Cortex of kidney (tissue), 1 donor: ENCODE measurements at places on chromosomes 2 and 18.

GRCh38 chr2:171874963-171875362, 19.1 kb downstream of the SLC25A12 start:
- DNase-seq: no peak

- no peak for DNase-seq
Observed at GRCh38 chr2:45042401-45042800, 33.1 kb upstream of the SIX2 start.

DNA sequence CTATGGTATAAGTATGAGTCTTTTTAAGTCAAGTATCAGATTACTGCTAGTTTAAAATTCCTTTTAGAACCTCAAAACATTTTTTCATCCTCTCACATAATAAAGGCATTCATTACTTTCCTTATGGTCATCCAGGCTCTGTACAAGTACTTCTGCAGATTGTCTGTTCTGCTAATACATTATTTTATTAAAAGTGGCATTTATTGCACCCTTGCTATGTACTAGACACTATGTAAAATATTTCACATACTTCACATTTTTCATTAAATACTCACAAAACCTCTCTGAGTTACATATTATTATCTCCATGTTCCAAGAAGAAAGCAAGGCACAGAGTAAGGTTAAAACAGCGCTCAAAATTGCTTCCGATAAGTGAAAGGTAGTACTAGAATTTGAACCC, 84.1 kb downstream of the RAPH1 start:
- no peak for DNase-seq

- DNase-seq: no peak
Observed at GRCh38 chr2:151553-152334, 105.4 kb upstream of the FAM110C start.

- DNase-seq: no peak
Observed at GRCh38 chr2:178521304-178522150, 41.3 kb downstream of the PLEKHA3 start.

GRCh38 chr18:47343291-47343690, 91.8 kb upstream of the SKOR2 start:
- DNase-seq: no peak

GRCh38 chr2:30763151-30763660, 44.0 kb downstream of the CAPN13 start:
- no peak for DNase-seq

GRCh38 chr18:57581301-57581934, 5.1 kb downstream of the FECH start:
- DNase-seq: no peak

DNA sequence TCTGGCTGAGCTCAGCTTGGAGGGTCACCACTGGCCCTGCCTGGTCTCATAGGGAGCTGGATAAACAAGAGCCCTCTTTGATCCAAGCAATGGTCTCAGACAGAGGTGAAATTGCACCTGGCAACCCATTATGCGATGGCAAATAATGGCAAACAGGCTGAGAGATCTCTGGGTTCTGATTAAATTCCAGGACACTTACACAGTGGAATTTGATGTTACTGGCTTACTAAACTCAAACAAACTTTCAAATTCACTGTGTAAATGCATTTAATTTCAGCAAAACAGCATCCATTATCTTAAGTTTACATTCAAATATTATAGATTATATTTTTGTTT, 19.5 kb upstream of the STAT4 start:
- no peak for DNase-seq

GRCh38 chr2:140929849-140930248, 1201.0 kb downstream of the LRP1B start:
- no peak for DNase-seq

- DNase-seq: no peak
Observed at GRCh38 chr2:162821176-162821575, 17.4 kb downstream of the KCNH7 start.

- DNase-seq: no peak
Observed at GRCh38 chr2:98548920-98549818, 59.1 kb downstream of the COA5 start.

DNA sequence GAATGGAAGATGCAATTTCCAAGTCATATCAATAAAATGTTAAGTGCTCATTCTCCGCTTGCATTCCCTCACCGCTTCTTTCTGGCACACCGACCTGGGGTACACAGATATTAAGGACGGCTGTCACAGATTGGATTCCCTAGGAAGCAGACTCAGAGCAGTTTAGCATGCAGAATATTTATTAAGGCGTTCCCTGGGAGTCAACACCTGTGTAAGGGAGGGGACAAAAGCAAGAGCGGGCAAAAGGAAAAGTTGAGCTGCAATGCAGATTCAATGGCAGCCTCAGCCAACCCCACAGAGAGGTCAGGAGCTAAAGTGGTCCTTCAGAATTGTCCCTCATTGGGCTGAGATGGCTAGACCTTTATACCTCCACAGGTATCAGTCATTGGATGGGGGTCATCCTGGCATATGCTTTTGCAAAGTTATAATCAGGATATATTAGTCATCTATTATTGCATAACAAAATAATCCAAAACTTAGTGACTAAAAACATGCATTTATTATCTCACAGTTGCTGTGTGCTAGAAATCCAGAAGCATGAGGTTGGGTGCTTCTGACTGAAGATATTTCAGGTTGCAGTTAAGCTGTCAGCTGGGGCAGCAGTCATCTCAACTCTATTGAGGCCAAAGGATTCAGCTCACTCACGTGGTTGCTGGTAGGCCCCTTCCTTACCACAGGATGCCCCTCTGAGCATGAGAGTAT, 27.0 kb upstream of the INO80D start:
- DNase-seq: no peak

GRCh38 chr2:105789745-105790460, 45.2 kb downstream of the NCK2 start:
- DNase-seq: no peak

DNA sequence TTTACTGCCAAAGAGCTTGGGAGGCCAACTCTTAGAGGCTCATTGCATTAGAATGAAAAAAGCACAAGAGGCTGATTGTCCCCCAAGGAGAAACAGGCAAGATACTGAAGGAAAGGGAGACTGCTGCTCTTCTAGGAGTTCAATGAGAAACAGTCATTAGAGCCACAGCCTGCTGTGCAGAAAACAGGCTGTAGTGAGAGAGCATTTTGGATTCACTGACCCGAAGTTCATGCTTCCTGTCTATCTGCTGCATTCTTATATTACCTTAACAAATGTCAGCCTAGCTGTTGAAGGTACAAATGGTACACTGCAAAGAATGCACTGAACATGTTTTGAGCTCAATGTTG, 423.3 kb downstream of the SETBP1 start:
- no peak for DNase-seq

DNA sequence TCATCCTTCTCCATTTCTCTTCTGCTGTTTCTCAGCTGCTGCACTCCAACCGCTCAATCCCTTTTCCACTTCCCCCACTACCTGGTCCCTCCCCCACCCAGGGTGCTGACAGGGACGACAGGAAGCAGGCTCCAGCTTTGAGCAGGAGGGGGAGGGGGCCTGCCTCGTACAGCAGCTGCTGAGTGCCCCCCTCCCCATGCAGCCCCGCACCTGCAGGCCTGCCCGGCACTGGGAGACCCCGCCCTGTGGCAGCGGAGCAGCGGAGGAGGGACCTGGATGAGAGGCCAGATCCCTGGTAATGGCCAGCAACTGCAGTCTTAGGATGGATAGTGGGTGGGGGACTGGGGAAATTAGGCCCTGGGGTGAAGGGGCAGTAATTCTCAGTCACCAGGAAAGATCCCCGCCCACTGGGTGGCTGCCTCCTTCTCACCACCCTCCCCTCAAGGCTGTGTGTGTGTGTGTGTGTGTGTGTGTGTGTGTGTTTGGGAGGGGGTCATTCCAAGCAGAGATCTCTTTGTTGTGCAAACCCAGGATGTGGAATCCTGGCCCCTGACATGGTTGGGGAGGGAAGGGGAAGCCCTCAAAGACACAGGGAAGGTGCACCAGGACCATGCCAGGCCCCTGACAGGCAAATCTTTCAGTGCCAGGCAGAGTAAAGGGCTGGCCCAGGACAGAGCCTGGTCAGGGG, 6.8 kb upstream of the CRYBA2 start:
- no peak for DNase-seq

DNA sequence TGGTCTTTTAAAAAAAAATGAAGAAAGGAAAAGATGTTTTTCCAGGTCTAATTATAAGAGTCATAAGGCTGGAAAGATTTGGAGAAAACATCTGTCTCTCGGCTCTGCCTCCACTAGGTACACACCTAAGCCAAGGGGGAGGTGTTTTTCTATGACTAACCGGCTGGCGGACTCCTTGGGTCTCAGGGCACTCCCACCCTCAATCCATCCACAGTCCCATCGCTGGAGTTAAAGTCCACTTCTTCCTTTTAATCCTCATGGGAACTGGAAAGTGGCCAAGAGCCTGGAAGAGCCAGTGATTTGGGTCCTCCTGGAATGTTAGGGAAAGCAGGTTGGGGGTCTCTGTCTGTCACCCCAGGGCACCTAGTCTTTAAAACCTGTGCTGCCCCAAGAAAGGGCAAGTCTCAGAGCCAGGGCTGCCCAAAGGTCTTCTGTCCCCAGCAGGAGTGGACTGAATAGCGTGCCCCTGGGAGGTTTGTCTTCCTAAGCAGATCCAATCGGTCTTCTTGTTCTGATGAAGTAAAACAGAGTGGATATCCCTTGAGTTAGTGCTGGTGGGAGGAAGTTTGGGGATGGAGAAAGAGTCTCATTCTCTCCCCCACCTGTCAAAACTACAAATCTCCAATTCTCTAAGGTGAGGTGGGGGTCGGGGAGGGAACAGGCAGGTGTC, 66.4 kb downstream of the MCFD2 start:
- DNase-seq: no peak

- no peak for DNase-seq
Observed at GRCh38 chr18:59340817-59341216, 18.2 kb downstream of the LMAN1 start.

GRCh38 chr18:72119082-72119481, 425.1 kb downstream of the CBLN2 start:
- DNase-seq: no peak

DNA sequence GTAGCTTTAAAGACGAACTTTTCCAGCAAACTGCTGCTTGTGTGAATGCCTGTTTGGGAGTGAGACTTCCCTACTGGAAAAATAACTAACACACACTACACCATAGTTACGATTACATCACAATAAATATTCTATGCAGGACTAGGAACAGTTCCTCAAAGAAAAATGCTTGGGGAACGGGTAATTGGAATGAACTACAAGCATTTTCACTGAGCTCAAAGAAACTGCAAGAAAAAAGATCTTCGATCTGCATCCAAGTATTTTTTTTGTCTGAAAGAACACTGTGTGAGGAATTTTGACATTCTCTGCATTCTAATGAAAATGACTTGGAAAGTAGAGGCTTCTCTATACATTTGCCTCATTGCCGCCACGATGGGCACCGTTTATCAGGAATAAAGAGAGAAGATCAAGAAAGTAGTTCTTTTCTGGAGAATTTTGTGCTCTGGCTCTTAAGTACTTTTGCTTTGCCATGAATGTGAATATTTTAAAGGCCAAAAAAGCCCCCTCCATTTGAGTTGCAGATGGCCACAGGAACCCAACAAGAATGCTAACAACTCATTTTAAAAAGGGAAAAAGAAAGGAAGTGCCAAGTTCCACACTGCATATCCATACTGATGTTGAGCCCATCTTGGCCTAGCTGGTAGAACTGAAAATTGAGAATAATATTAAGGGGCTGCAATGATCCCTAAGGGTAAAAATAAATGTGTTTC, 13.6 kb downstream of the LYPD1 start:
- no peak for DNase-seq

- DNase-seq: no peak
Observed at GRCh38 chr18:13287372-13287771, 68.8 kb downstream of the LDLRAD4 start.

- DNase-seq: no peak
Observed at GRCh38 chr2:67526283-67526682, 129.2 kb downstream of the ETAA1 start.

DNA sequence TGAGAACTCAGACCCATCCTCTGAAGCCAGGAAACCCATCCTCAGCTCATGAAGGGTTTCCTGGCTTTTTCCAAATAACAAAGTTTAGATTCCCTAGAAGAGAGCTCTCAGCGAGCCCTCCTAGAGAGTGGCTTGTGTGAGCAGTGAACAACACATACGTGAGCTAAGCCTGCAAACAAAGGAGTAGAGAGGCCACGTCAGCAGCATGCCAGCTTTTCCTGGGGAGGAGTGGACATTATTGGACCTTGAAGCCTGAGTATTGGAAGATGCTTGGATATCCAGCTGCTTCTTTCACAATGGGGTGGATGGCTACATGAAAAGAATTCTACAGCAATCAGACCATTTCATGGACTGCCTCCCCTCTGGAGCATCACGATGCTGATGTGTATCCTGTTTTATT, 21.1 kb downstream of the KIF5C start:
- no peak for DNase-seq

DNA sequence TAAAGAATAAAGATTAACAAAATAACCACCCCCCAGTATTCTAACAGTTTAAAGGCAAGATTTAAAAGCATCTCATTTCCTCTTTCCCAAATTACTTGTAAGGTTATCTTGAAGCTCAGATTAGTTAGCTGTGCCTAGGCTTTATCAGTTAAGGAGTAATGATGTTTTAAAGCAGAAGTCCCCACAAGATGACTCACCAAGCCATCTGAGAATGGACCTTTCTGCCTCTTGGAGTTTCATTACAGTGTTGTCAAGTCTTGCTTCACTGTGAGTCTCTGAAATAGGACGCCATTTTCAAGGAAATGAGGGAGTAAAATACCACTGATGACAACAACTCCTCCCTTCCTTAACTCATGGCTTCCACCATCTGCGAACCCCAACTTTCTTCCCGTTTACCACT, 35.9 kb downstream of the ZNF385B start:
- no peak for DNase-seq

GRCh38 chr2:217142649-217143266, 282.9 kb upstream of the TNP1 start:
- DNase-seq: no peak

- no peak for DNase-seq
Observed at GRCh38 chr18:58779529-58779928, 85.1 kb upstream of the ZNF532 start.

GRCh38 chr18:75206452-75207309, 2.3 kb downstream of the PTGR3 start:
- no peak for DNase-seq

GRCh38 chr2:207501802-207502576, 27.8 kb upstream of the CREB1 start:
- no peak for DNase-seq

- DNase-seq: no peak
Observed at GRCh38 chr2:225494100-225494459, 94.6 kb downstream of the NYAP2 start.

DNA sequence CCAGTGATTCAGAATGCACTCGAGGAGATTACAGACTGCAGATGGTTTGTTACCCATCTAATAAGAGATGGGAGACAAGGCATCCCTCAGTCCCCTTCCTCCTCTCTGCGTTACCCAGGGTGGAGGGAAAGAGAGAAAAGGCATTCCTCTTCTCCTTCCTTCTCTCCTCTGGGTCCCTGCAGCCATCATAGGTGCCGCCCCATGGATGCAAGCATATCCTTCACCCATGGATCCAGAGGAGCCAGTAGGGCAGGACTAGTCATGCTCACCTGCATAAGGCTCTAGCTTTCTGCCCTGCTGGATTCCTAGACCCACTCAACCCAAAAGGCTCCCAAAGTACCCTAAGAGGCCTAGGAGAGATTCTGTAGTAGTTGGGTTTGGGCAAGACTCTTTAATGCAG, 20.4 kb downstream of the CMPK2 start:
- DNase-seq: no peak
